CD4-positive, alpha-beta T cell treated with Interleukin-6 at 100 ng/mL for 8 hours (primary cell): ENCODE measurements at places on chromosomes 5 and 9.

DNA sequence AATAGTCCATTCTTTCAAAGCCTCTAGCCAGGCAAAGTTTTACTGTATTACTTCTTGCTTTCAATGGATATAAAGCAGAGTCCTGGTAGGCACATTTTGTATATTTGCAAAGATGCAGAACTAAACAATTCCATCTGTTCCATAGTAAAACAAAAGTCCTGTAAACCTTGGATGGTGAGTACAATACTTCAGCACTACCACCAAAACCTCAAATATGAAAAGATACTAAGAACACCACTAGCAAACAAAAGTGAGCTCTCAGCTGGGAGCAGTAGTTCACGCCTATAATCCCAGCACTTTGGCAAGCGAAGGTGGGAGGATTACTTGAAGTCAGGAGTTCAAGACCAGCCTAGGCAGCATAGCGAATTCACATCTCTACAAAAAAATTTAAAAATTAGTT lies 195.0 kb downstream of the MSX2 start:
- DNase-seq = no peak

DNA sequence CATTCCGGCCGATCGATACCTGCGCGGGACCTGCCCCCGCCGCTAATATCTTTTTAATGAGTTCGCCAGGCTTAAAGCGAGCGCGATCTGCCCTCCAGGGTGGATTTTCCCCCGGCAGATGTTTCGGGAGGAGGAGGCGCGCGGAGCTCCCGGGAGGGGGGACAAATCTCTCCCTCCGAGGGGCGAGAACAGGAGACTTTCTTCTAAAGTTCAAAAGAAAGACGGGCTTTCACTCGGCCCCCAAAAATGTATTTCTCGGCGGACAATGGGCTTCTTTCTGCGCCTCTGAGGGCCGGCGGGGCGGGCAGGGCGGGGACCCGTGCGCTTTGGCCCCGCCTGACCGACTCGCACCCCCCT lies 4.1 kb upstream of the PRDM12 start:
- DNase-seq = no peak

DNA sequence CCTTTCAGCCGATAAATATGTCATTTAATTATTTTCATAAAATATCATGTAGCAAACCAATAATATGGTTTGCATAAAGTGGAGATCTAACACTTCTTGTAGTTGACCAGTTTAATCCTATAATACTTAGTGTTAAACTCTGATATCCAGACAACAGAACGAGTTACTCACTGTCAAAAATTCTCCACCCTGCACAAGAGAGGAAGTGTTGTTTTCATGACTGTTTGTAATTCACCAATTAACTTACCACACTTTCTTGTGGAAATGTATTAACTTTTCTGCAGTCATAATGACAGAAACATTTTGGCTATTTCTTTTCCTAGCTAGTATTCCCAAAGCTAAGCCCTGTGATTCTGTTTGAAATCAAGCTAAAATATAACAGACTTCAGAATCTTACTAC lies 555.3 kb upstream of the FTMT start:
- no peak for DNase-seq

DNA sequence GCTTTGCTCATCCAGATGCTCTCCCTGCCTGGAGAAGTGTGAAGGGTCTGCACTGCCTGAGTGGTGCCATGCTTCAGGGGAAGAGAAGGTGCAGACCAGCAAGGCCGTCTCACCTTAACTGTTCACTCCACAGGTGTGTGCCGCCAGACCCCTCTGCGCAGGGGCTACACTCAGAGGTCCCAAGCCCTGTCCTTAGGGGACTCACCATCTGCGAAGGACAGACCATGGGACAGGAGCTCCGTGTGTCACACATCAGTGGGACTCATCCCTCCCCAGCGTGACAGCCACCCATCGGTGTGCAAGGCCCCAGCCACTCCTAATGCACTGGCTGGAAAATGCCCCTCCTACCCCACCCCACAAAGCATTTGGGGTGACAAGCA lies 142.9 kb downstream of the OLFM1 start:
- DNase-seq = no peak

- DNase-seq = no peak
These were observed 14.5 kb downstream of the SURF6 start for GRCh38 chr9:133321411-133321935.

GRCh38 chr9:36056896-36057295 lies 20.2 kb downstream of the RECK start:
- DNase-seq = no peak
